Stimulated activated CD4-positive, alpha-beta T cell treated with anti-CD3 and anti-CD28 coated beads, Interleukin-15, amount 100 ng/mL, for 48 hours (primary cell): ENCODE measurements at places on chromosomes 4 and X.
A peak's percentile ranks its signal among the peaks of the same experiment; 100 is the strongest.

DNA sequence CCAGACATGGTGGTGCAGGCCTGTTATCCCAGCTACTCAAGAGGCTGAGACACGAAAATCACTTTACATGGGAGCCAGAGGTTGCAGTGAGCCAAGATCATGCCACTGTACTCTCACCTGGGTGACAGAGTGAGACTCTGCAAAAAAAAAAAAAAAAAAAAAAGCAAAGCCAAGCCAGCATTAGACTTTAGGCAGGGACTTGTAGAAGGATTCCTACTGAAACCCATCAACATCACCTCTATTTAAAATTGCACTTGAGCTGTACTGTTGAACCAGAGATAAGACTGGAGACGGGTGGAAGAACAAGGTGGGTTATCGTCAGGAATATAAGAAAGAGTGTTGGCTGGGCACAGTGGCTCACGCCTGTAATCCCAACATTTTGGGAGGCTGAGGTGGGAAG lies 15.7 kb upstream of the AFAP1 start:
- no peak for DNase-seq

DNA sequence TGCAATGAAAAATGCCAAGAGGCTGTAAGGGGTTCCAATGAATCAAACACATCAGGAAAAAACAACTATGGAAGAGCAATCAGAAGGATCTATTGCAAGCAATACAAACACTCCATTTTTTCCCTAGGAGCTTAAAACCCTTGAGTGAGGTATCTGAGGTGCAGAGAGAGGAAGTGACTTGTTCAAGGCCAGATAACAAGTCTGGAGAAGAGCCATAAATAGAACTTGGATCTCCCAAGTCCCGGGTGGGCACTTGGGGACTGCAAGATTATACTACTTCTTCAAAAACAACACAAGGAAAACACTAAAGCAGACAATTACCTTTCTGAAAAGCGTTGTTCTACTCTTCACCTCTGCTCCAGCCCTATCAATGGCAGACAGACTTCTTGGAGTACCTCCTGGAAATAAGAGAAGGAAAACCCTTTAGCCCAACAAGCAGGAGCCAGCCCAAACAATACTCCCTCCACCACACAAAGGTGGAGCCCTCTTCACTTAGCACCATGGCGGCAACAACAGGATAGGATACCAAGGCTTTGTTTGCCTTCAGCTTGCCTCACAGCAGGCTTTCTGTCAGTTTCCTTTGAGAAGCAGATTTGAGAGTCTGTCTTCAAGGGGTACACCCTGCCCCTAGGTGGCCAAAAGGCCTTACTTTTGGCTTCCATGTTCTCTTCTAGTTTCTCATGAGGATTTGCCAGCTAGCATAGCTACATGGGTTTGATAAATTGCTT lies 26.0 kb downstream of the AIFM1 start:
- DNase-seq, result no peak

GRCh38 chr4:169975131-169975837 lies 50.9 kb downstream of the MFAP3L start:
- no peak for DNase-seq

- DNase-seq, result no peak
Measured at GRCh38 chr4:108529984-108530905, 90.1 kb upstream of the RPL34 start.

DNA sequence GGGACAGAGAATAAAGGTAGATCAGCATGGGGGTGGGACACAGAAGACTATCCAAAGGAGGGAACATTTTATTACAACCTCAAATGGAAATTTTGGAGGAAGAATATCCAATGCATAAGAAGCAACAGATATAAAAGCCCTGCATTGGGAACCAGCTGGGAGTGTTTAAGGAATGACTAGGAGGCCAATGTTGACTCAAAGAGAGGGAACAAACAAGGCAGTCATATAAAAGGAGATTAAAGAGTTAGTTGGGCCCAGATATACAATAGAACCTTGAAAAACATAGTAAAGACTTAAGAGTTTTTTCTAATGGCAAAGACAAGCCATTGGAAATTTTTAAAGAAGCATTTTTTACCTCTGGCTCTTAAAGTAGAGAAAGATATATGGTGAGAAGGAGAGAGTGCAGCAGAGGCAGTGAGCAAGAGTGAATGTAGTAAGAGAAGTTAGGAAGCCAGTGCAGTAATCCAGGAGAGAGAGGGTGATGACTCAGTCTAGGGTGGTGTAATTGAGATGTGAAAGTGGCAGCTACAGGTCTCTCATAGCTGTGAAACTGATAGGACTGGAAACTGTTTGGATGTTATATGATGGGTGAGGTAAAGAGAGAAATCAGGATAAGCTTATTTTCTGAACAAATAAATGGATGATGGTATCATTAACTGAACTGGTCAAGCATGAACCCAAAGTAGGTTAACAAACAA lies 182.2 kb upstream of the ATOH1 start:
- no peak for DNase-seq

GRCh38 chr4:98864560-98864959 lies 64.4 kb downstream of the EIF4E start:
- DNase-seq, result peak; percentile 4

- no peak for DNase-seq
Measured at GRCh38 chr4:25844961-25845712, 17.7 kb downstream of the SEL1L3 start.

DNA sequence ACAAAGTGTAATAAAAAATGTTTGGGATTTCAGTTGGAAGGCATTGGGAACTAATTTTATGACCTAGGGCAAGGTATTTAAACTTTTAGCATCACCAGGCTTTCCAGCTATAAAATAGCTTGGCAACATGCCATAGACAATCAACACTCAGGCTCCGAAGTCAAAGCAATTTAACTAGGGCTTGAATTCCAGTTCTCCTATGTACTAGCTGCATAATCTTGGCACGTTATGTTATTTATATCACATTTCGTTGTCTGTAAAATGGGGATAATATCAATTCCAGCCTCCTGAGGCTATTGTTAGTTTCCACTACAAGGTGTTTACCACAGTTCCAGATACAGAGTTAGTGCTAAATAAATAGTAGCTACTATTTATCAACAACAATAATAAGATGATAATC lies 78.8 kb downstream of the DMD start:
- DNase-seq, result no peak
